Stimulated activated CD8-positive, alpha-beta memory T cell treated with anti-CD3 and anti-CD28 coated beads, Interleukin-7, amount 100 ng/mL, for 1 hour (primary cell): ENCODE measurements at places on chromosomes 2 and 18.

GRCh38 chr2:120389036-120389391 lies 43.1 kb downstream of the INHBB start:
- DNase-seq: no peak

DNA sequence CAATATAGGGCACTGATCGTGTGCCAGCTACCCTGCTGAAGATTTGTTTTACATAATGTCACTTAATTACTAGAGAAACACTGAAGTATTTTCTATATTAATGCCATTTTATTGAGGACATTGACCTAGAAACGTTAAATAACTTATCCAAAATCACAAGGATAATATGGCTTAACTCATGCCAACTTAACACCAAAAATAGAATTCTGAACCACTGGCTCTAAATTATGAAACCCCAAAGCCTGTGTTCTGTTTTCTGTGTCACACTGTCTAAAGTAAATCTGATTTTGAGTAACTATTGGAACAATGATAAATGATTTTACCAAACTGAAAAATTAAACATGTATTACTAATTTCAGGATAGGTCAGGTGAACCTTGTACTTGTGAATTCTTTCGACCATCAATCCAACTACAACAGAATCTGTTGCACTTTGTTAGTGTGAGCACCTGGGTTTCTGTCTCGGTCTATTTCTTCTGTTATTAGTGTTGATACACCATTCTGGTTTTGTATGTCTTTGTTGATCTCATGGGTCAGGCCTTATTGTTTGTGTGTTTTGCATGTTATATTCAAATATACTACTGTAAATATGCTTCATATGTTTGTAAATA lies 48.2 kb upstream of the CCDC141 start:
- no peak for DNase-seq

GRCh38 chr18:59799383-59800015 lies 100.3 kb upstream of the PMAIP1 start:
- DNase-seq: no peak

GRCh38 chr18:22510697-22511096 lies 93.0 kb upstream of the CTAGE1 start:
- no peak for DNase-seq

- DNase-seq: no peak
These were observed 784.8 kb upstream of the CDH2 start for GRCh38 chr18:28961669-28962228.

- no peak for DNase-seq
These were observed 46.5 kb downstream of the NCK2 start for GRCh38 chr2:105791229-105791628.

DNA sequence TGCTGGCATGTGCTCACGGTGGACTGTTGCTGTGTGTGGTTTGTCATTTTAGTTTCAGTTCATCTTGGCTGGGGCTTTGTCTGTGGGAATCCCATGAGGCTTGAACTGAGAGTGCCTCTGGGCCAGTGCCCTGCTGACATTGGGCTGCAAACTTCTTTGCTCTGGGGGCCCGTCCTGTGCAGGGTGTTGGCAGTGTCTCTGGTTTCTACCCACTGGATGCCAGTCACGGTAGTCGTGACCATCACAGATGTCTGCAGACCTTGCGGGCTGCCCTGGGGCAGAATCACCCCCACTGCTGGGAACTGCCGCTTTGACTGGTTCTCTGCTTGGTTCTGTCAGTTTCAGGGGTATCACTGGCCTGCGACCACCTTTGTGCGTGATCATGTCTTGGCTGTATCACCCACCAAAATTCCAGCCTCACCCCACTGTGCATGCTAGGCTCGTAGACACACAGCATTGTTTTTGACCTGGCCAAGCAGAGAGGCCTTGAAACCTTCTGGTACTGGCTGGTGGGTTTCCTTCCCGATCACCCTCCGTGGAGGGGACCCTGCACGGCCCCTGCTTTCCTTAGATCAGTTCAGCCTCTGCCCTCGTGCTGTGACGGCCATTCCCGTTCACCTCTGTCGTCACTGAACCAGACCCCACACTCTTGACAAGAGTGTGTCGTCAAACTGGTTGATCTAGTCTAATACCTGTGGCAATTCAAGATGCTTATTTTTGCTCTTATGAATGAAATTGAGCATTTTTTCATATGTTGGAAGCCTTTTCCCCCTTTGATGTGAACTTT lies 57.6 kb downstream of the KCNG2 start:
- DNase-seq: no peak

- no peak for DNase-seq
These were observed 478.7 kb upstream of the MYT1L start for GRCh38 chr2:2809771-2810170.

DNA sequence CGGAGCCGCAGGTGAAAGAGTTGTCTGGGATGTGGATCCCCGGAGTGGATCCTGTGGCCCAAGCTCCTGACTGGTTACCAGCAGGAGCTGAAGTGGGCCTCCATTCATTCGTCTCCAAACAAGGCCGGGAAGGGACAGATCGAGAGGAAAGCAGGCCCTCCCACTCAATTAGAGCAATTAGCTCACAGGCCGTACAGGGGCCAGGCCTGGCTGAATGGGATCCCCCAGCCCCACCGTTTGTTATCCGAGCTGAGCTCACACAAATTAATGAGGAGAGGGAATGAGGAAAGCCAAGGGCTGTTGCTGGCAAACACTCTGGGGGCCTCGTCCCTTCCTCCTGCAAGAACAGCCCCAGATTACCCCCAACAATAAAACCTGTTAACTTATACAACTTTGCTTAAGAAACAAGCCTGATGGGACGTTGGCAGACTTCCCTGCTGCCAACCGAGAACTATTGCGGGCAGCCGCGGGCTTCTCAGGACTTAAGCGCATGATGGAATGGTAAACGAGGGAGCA lies 338.0 kb downstream of the BCL11A start:
- no peak for DNase-seq

GRCh38 chr18:43777636-43778304 lies 500.5 kb upstream of the SYT4 start:
- no peak for DNase-seq

GRCh38 chr2:41922177-41922576 lies 125.6 kb upstream of the PKDCC start:
- DNase-seq: no peak

GRCh38 chr2:165193178-165193777 lies 10.6 kb downstream of the SCN3A start:
- no peak for DNase-seq

- no peak for DNase-seq
These were observed 38.1 kb downstream of the MBOAT2 start for GRCh38 chr2:8965216-8965969.

DNA sequence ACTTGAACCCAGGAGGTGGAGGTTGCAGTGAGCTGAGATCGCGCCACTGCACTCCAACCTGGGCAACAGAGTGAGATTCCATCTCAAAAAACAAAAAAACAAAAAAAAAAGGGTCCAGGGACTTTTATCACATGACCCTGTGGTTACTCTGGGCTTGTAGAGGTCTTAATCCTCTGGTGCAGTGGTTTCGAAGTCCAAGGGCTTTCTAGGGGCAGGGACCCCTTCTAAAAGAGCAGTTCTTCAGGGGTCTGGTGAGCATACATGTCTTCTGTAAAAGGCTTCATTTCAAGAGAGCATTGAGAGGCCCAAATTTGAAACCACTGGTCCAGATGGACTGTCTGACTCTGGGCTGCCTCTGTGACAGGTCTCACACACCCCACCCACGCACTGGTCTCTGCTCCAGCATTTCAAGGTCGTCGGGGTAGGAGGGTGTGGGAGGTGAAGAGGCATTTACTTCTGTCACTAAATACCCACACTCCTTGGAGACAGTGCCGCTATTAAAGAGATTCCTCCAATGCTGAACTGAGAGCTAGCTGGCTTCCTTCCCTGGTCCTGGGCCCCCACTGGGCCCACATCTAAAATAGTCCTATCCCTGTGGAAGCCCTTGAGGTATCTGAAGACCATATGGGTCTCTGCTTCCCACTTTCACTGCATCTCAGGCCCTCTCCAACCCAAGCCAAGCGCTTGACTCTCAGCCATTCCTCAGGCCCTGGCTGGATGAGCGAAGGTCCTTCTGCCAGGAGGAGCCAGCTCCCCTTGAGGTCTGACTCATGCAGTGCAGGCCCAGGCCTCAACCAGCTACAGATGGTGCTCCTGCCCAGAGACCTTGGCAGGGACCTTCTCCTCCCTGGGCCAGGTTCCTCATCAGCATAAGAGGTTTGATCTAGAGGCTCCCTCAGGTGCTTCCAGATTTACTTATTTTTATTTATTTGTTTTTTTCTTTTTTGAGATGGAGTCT lies 44.8 kb downstream of the PAX8 start:
- no peak for DNase-seq

- no peak for DNase-seq
These were observed 63.6 kb upstream of the EHBP1 start for GRCh38 chr2:62641936-62642335.

DNA sequence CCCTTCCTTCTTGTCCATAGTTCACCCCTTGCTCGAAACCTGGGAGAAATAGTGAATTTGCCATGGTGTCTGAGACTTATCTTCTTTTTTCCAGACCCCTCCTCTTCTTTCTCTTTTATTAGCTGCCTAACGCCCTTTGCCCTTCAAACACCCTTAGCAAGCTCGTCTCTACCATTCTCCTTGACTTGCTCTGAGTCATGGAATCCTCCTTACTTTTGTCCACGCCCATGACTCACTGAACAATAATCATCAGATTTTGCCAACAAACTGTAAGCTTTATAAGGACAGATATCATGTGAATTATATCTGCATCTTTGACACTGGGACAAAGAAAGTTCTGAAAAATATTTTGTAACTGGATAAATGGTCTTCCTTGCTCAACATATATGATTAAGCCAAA lies 67.1 kb upstream of the CNTNAP5 start:
- no peak for DNase-seq

- no peak for DNase-seq
These were observed 194.3 kb upstream of the TWIST2 start for GRCh38 chr2:238653431-238654109.

DNA sequence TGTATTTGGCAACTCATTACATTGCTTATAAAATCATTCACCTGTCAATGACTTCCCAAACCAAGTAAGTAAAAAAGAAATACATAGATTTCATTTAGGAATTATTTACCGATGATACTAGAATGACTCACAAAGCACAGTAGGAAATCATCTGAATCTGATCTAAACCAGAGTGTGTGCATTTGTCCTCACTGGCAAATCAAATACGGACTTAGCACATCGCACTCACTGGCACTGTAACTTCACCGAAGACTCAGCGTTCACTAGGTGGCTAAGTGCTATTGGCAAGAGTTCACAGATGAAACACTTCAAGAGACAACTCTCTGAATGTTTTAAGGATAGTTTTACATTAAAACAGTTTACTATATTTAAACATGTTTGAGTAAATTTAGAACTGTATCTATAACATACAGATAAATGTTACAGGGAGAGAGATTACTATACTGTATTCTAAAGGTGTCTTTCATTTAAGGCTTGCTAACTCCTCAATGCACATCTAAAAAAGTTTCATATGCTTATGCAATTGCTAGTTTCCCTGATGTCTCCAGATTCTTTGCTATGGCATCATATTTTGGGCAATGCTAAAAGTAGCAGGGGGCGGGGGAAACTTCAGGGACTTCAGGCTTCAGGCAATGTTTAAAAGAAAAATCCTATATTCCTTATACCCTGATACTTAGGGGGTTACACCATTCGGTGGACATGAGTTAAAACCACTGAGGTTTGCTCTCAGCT lies 48.8 kb downstream of the STK39 start:
- DNase-seq: no peak

GRCh38 chr2:20877960-20878359 lies 55.1 kb upstream of the LDAH start:
- DNase-seq: no peak

GRCh38 chr2:221360312-221360711 lies 211.8 kb downstream of the EPHA4 start:
- DNase-seq: no peak

- DNase-seq: no peak
These were observed 105.4 kb upstream of the TLK1 start for GRCh38 chr2:171266102-171266501.

GRCh38 chr2:197940382-197940781 lies 136.0 kb downstream of the PLCL1 start:
- DNase-seq: no peak

- no peak for DNase-seq
These were observed 41.8 kb upstream of the AFF3 start for GRCh38 chr2:100184055-100184737.

DNA sequence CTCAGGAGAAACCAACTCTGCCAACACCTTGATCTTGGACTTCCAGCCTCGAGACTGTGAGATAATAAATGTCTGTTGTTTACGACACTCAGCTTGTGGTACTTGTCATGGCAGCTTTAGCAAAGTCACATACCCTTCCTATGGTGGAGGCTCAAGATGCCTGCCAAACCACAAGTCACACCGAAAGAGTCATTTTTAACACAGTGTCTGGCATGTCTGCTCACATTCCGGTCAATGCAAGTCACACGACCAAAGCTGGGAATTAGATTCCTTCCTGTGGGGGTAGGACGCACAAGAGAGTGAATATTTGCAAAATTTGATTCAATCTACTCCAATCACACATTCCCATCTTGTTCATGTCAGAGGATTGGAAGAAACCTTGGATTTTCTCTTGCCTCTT lies 24.6 kb downstream of the KCNE4 start:
- no peak for DNase-seq

DNA sequence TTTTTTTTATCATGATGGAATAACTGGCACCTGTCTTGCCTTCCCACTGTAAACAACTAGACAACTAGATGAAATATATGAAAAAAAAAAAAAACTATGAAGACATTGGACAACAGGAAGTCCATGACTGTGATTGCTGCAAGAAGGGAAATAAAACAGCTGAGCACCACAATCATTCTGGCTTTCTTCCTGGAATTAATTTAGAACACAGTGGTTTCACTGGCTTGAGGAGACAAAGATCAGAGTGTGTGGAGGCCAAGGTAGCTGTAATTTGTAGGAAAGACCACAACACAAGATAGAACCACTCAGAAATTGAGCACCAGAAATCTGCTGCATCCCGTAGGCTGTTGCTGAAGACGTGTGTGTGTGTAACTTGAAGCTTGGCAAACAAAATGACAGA lies 121.1 kb upstream of the PID1 start:
- DNase-seq: no peak

DNA sequence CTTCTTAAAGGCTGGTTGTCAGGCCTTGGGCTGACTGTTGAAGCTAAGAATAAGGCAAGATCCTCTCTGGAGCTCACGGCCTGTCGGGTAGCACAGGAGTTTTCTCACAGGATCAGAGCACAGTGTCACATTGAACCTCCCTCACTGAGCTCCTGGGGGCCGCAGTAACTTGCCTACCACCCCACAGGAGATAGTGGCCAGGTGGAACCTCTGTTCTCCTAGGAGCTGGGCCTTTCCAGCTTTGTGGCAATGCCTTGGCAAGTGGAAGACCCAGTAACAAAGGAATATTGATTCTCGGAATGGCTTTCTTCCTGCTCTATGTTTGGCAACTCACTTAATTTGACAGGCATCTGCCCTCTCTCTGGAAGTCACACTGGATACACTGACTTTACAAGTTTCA lies 1.2 kb upstream of the ALK start:
- DNase-seq: no peak

GRCh38 chr2:63865159-63865799 lies 23.6 kb downstream of the UGP2 start:
- no peak for DNase-seq
